ENCODE measurements at places on chromosomes 2 and 18.
A peak's percentile ranks its signal among the peaks of the same experiment; 100 is the strongest.

GRCh38 chr2:62713837-62714236 is 8.3 kb downstream of the EHBP1 start:
- no peak for DNase-seq

- DNase-seq, result no peak
Observed at GRCh38 chr2:151277067-151277466, 12.4 kb downstream of the NMI start.

GRCh38 chr2:1173528-1173927 is 222.9 kb downstream of the SNTG2 start:
- DNase-seq, result no peak

DNA sequence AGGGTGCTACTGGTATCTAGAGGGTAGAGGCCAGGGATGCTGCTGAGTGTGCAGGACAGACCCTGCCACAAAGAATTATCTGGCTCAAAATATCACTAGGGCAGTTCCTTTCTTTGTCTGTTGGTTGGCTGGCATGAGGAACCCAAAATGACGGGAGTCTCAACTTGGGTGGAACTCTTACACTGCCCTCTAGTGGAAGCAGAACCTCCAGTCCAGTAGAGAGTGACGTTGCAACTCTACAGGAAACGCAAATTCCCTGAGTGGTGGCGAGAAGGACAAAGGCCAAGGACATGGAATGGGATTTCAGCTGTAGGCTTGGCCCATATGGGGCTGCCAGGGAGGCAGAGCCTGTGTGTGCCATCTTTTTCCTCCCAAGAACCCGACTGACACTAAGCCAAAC is 47.1 kb downstream of the COPS8 start:
- DNase-seq, result no peak

- no peak for DNase-seq
Observed at GRCh38 chr2:1501991-1502390, 88.7 kb downstream of the TPO start.

GRCh38 chr18:54774423-54774822 is 53.9 kb upstream of the RAB27B start:
- DNase-seq, result peak; percentile 66

- DNase-seq, result no peak
Observed at GRCh38 chr2:129895526-129896082, 83.9 kb upstream of the RAB6C start.

DNA sequence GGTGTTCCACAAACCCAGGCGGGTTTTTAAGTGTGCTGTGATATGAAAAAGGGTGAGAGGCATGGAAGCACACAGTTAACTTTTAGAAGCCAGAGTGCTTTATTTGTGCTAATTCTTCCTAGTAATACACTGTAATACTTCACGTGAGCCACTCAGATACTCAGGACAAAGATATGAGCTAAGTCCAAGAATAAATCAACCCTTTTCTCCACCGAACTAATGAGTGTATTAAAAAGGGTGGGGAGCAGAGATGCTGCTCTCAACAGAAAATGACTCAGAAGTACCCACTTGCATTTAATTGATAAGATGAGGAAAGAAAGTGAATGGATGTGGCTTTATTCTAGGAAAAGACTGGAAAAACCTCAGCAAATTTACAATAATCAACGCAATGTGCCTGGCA is 79.9 kb downstream of the UXS1 start:
- no peak for DNase-seq

DNA sequence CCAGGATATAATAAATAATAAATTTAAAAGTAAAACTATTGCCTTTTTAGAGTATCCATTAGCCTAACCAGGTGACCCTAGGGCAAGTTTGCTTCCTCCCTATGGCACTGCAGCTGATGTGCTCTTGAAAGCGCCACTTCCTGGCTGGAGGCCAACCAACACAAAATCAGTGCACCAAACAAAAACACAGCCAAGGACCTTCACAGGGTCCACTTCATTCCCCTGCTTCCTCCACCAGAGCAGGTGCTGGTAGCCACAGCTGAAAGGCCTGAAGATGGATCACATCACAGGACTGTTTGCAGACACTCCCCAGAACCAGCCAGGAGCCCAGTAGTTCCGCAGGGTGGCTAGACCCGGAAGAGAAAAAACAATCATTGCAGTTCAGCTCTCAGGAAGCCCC is 108.8 kb downstream of the TWIST2 start:
- DNase-seq, result no peak

GRCh38 chr2:67295851-67296250 is 101.3 kb upstream of the ETAA1 start:
- DNase-seq, result no peak

DNA sequence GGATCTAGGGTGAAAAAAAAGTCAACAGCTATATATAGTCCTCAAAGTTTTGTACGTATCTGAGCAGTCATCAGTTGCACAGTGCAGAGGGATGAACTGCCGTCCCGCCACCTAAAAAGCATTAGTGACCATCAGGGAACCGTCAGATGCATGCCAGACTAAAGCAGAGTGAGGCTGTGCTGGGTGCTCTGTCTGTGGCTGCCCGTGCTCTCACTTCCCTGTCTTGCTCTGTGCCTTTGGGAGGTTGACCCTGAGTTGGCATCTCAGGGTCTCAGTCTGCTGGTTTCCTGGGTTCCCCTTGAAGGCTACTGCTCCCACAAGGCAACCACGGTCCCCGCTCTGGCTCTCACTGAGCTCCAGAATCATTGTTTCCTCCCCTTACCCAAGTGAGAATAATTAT is 11.1 kb downstream of the CLUL1 start:
- DNase-seq, result no peak

- peak; percentile 99 for DNase-seq
Observed at GRCh38 chr2:204452464-204453023, 92.7 kb upstream of the PARD3B start.

DNA sequence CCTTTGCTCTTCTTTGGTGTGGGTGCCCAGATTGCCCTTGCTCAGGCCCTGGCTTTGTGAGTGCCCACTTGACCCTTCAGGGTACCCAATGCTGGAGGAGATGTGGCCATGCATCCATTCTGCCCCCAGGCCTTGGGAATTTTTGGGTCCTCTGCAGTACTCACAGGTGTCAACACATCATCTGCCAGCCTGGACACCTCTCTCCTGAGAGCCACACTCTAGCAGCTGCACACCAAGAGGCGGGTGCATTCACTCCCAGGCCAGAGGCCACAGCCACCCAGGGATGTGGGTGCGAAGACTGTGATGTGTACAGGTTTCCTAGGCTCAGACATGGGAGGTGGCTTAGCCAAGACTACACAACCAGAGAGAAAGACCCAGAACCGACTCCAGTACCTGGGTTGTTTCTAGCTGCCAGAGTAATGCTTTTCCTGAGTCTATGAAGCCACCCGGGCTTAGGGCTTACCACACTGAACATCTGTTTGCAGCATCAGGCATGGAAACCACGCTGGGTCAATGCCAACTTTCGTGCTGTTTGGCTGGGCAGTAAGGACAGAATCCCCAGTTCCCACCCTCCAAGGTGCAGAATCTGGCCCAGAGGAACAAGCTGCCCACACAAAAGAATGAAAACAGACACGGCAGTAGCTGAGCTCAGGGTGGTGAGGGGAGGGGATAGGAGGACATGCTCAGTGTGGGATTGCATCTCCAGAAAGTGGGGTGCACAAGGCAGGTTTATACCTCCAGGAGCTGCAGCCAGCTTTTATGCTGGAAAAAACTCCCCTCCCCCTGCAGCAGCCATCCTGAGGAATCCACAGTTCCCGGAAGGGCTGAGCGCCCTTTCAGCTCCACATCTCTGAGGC is 40.1 kb downstream of the KCNF1 start:
- no peak for DNase-seq

GRCh38 chr2:236862961-236863728 is 222.5 kb upstream of the COPS8 start:
- DNase-seq, result peak; percentile 91

DNA sequence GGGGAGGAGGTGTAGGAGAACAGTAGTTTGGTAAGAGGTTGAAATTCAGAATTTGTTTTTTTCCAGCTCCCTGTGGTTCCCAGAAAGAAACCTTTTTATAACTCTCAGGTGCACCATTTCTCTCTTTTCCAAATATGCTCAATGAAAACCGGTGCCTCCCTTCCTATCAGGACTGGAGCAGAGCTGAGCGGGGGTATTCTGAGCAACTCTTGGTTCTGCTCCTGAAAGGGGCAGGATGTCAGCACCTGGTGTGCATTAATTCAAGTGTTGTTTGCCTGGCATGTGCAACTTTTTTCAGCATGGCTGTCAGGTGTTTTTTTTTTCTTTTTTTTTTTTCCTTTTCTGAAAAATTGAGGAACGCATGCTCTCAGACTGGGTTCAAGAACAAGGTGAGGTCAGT is 74.1 kb downstream of the MAPK4 start:
- DNase-seq, result no peak

GRCh38 chr18:50586710-50587109 is 26.8 kb downstream of the MAPK4 start:
- DNase-seq, result no peak

- no peak for DNase-seq
Observed at GRCh38 chr18:12035481-12035880, 54.2 kb downstream of the IMPA2 start.

- no peak for DNase-seq
Observed at GRCh38 chr18:56521263-56521662, 117.1 kb downstream of the TXNL1 start.

- DNase-seq, result peak; percentile 31
Observed at GRCh38 chr2:111209045-111209514, 88.4 kb downstream of the BCL2L11 start.

- no peak for DNase-seq
Observed at GRCh38 chr2:53177327-53177726, 590.3 kb upstream of the CHAC2 start.

GRCh38 chr2:32159678-32160077 is 6.0 kb upstream of the SLC30A6 start:
- DNase-seq, result no peak

GRCh38 chr2:125652280-125652679 is 1003.7 kb upstream of the GYPC start:
- DNase-seq, result no peak

GRCh38 chr18:41887100-41887499 is 67.9 kb upstream of the PIK3C3 start:
- no peak for DNase-seq

GRCh38 chr2:64601034-64601754 is 52.5 kb downstream of the SERTAD2 start:
- DNase-seq, result no peak

- DNase-seq, result no peak
Observed at GRCh38 chr2:141048951-141049350, 1081.9 kb downstream of the LRP1B start.

DNA sequence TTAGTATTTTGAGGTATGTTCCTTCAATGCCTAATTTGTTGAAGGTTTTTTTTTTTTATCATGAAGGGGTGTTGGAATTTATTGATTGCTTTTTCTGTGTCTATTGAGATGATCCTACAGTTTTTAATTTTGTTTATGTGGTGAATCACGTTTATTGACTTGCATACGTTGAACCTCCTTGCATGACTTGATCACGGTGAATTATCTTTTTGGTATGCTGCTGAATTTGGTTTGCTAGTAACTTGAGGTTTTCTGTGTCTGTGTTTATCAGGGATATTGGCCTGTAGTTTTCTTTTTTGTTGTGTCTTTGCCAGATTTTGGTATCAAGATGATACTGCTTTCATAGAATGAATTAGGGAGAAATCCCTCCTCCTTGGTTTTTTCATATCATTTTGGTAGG is 23.9 kb downstream of the CLIP4 start:
- no peak for DNase-seq

DNA sequence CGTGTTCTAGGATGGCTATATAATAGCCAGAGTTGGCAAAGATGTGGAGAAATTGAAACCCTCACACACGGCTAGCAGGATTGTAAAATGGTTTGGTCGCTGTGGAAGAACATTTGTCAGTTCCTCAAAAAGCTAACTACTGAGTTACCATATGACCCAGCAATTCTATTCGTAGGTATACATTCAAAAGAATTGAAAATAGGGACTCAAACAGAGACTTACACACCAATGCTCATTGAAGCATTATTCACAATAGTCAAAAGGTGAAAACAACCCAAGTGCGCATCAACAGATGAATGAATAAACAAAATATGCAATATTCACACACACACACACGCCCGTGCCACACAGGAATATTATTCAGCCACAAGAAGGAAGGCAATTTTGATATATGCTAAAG is 98.7 kb downstream of the PLA2R1 start:
- DNase-seq, result no peak

DNA sequence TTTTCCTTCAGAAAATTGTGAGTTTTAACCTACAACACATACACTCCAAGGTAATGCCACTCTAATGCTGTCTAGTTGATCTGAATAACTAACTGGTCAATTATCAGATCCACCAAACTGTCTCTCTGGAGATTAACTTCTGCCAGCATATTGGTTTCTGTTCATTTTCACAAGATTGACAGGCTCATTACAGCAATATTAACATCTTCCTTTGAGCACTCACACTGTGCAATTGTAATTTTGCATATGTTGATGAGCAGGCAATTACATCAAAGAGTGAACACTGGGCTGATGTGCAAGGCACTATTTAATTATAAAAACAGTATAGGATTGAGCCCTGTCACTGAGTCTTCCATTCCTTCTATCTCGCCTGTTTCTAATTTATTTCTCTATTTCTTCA is 197.3 kb downstream of the SLC8A1 start:
- DNase-seq, result no peak

GRCh38 chr2:143742581-143742980 is 613.4 kb downstream of the ARHGAP15 start:
- DNase-seq, result peak; percentile 11

- DNase-seq, result no peak
Observed at GRCh38 chr2:11481426-11481788, 15.4 kb upstream of the E2F6 start.

- DNase-seq, result no peak
Observed at GRCh38 chr18:36176711-36177110, 10.6 kb upstream of the MOCOS start.

DNA sequence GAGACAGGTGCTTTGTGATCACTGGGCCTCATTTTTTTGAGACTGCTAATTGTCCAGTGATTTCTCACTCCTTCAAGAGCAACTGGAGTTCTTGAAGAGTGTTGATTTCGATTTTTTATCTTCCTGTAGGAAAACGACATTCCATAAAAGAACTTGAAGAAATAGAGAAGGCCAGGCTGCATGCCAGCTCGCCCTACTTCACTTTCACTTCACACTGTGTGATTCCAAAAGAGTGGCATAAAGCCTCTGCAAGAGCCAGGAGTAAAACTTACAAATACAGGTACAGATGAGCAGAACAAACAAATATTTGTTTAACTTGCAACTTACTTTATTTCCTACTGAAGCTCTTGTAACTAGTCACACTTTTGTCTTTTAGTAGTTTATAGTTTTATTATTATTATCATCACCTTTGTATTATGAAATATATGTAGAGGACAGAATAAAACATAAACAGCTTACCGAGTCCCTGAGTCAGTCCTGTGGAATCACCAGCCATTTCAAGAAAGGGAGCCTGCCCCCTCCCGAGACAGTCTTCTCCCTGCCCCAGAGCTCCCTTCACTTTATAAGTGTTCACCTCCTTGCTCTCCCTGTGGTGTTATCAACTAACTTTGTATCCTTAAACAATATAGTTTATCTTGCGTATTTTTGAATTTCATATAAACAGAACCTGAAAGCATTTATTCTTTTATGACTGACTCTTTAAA is 8.7 kb downstream of the FAM228A start:
- DNase-seq, result no peak

- no peak for DNase-seq
Observed at GRCh38 chr2:156541229-156541628, 105.0 kb downstream of the GPD2 start.
